Activated CD8-positive, alpha-beta memory T cell treated with anti-CD3 and anti-CD28 coated beads for 36 hours (primary cell): ENCODE measurements at places on chromosomes 2 and 18. TPM values are rescaled to one million over a fixed set of nuclear protein-coding genes. Genes with fewer than 3 reads are reported as not detected.

Gene ASPRV1
- total RNA-seq: 0.61 TPM

Gene EGR4
- total RNA-seq: 0.25 TPM

Gene NT5DC4
- total RNA-seq: not detected

Gene POTEJ
- total RNA-seq: not detected

Gene LOXL3
- 1.4 TPM for total RNA-seq

Gene AP1S3
- total RNA-seq: 16.0 TPM

Gene NDC80
- total RNA-seq: 53.9 TPM

Gene ZC3H6
- 3.3 TPM for total RNA-seq

Gene MFSD6
- 58.7 TPM for total RNA-seq

Gene DNAH6
- 0.13 TPM for total RNA-seq

Gene OR6B2
- total RNA-seq: not detected

Gene CXCR2
- total RNA-seq: not detected

Gene RGPD4
- total RNA-seq: 0.67 TPM

Gene SLC19A3
- total RNA-seq: not detected

Gene IL1RN
- 0.78 TPM for total RNA-seq

Gene KCNG2
- total RNA-seq: not detected

Gene PLCD4
- 0.10 TPM for total RNA-seq

Gene ACVR1C
- total RNA-seq: 0.44 TPM

Gene RNF181
- 104 TPM for total RNA-seq

Gene MREG
- 23.8 TPM for total RNA-seq

Gene ZBTB7C
- 0.04 TPM for total RNA-seq

Gene C2orf72
- 0.34 TPM for total RNA-seq

Gene ZNF396
- total RNA-seq: 0.99 TPM

Gene KCNK3
- total RNA-seq: not detected

Gene ATL2
- 65.8 TPM for total RNA-seq

Gene PPP3R1
- total RNA-seq: 86.8 TPM

Gene MAPRE3
- total RNA-seq: 3.8 TPM

Gene AKAIN1
- total RNA-seq: not detected

Gene DPP4
- total RNA-seq: 24.3 TPM

Gene RGPD3
- total RNA-seq: not detected

Gene DUSP19
- total RNA-seq: 3.4 TPM

Gene SPDYA
- 0.89 TPM for total RNA-seq

Gene PTMA
- total RNA-seq: 2,458 TPM

Gene CAD
- 156 TPM for total RNA-seq

Gene IL36A
- not detected for total RNA-seq

Gene DSEL
- total RNA-seq: 0.19 TPM

Gene ANKRD53
- total RNA-seq: not detected

Gene SPATA3
- 0.44 TPM for total RNA-seq

Gene UXS1
- total RNA-seq: 42.0 TPM
